CD4-positive, alpha-beta T cell treated with Interferon alpha-2 for 1 hour (primary cell): ENCODE measurements at places on chromosomes 1 and 21.

DNA sequence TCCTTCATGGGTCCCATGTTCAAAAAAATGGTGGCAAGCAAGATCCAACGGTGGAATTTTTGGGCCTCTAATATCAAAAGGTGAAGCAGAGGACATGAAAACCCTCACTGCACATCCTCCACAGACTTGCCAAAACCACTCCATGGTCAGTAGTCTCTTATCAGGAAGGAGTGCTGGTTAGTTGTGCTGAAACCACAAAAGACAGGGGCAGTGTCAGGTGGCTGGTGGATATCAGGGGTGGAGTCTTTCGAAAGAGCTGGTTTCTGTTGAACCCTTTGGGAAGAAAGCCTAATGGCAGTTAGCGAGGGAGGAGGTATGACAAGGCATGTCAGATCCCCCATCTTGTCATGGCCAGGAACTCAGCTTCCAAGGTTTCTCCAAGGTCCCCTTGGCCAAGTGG lies 395.9 kb upstream of the CAMK1G start:
- DNase-seq: no peak

GRCh38 chr1:159089184-159089791 lies 12.7 kb upstream of the AIM2 start:
- DNase-seq: no peak

DNA sequence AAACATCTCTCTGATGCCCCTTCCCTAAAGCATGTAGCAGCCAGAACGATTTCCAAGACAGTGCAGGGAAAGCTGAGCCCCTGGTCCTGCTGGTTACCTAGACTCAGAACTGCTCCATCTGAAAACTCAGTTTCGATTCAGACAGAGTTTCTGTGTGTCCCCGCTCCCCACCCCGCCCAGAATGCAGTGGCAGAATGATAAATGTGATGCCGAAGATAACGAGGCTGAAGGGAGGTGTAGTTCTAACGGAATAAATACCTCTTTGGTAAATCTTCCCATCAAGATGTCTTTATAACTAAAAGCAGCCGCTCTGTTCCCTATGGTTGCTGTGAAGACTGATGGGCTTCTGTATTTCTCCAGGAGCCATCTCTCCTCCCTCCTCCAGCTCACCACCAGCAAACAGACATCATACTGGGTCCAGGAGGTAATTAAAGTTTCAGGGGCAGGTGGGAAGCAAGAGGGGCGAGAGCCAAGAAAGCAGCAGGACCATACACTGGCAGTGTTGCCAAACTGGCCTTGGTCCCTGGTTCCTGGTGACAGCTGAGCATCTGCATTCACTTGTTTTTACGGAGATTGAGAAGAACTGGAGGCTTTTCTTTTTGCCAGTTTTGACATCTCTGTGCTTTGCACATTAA lies 76.9 kb downstream of the DDX20 start:
- no peak for DNase-seq

DNA sequence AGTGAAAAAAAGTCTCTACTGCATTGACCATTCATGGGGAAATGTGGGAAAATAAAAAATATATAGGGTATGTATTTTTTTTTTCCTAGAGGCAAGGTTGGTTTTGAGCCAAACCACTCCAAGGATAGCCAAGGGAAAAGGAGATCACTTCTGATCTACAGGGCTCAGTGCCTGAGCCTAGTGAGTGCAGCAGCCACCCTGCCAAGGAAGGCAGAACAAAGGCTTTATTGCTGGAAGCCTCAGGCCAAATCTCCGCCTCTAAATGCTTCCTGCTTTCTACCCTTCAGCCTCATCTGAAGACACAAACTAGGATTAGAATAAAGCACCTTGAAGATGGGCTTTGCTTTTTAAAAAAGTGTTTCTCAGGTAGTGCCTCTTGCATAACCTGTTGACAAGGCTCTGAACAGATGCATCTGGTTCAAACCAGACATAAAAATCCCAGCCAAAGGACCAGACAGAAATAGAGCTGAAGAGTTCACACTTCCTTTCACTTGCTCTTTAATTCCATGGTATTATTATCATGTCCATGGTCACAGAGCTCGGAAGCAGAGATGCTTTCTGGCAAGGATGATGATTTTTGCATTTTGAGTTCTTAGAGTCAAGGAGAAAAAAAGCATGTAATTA lies 10.5 kb downstream of the C1orf115 start:
- no peak for DNase-seq

- DNase-seq: no peak
These were observed 35.3 kb downstream of the CHD5 start for GRCh38 chr1:6144647-6145395.

DNA sequence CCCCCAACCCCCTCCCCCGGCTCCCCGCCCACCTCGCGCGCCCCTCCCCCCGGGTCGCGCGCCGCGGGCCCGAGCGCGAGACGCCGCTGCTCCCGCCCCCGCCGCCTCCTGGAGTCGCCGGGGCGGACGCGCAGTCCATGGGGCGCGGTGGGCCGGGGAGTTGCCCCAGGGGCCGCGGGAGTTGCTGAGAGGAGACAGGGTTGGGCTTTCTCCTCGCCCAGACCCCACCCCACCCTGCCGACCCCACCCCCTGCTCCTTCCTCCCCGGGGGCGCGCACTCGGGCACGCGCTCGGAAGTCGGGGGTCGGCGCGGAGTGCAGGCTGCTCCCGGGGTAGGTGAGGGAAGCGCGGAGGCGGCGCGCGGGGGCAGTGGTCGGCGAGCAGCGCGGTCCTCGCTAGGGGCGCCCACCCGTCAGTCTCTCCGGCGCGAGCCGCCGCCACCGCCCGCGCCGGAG lies at the start of gene LAMC1:
Gene LAMC1, plus strand, starts transcription at position 275 of the 455 bp plus-strand sequence. CDS start 297 bp downstream, outside the sequence.
- peak; percentile 21 for DNase-seq

DNA sequence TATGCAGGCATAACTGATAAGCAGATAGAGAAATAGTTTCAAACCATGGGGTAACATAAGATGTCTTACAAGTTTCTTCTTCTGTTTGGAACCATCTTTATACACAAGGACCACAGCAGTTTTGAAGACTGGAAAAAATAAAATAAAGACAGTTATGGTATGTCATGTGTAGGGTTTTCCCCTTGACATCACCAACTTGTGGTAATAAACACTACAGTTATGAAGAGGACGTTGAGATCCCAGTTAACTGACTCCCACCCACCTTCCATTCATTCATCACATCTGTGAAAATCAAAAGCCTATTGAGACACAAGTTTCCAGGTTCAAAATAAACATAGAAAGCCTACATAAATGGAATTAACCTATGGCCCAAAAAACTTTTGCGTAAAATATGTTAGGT lies 92.5 kb upstream of the KRTAP19-8 start:
- no peak for DNase-seq

- DNase-seq: no peak
These were observed 21.8 kb downstream of the PPT1 start for GRCh38 chr1:40075266-40075665.

- DNase-seq: no peak
These were observed 151.5 kb upstream of the BACE2 start for GRCh38 chr21:41016472-41016871.

DNA sequence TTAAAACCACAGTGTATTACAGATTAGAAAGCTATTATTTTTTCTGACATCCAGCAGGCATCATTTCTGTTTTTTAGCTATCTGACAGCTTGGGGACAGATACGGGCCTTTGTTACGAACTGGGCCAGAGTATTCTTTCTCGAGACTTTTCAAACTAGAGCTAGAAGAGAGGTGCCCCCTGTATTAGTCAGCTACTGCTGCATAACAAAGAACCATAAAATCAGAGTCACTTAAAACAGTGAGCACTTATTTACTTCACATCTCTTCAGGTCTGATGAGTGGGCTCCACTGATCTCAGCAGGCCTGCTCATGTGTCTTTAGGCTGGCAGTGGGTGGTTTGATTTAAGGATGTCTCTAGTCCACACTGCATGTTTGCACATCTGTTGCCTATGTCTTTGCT lies 67.8 kb downstream of the BACH1 start:
- DNase-seq: no peak

GRCh38 chr1:92831368-92831761 lies 475 bp upstream of the RPL5 start:
- no peak for DNase-seq

DNA sequence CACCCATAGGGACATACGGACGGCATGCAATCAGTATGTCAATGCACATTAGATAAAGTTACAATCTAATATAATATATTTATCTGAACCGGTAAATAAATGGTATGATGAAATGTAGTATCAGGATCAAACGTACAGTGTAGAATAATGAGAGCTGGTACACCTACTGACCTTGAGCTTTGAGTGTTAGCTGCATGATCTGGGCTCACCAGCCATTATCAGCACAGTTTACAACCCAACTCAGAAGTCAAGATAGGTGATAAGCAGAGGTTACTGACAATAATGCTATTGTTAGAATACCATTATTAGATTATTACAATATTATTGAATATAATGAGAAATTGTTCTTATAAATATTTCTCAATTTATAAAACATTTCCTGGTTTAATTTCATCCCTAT lies 103.0 kb upstream of the ESRRG start:
- no peak for DNase-seq

- DNase-seq: no peak
These were observed 14.0 kb downstream of the DNALI1 start for GRCh38 chr1:37570528-37571334.

- DNase-seq: no peak
These were observed 41.4 kb downstream of the NEXN start for GRCh38 chr1:77929806-77930205.

DNA sequence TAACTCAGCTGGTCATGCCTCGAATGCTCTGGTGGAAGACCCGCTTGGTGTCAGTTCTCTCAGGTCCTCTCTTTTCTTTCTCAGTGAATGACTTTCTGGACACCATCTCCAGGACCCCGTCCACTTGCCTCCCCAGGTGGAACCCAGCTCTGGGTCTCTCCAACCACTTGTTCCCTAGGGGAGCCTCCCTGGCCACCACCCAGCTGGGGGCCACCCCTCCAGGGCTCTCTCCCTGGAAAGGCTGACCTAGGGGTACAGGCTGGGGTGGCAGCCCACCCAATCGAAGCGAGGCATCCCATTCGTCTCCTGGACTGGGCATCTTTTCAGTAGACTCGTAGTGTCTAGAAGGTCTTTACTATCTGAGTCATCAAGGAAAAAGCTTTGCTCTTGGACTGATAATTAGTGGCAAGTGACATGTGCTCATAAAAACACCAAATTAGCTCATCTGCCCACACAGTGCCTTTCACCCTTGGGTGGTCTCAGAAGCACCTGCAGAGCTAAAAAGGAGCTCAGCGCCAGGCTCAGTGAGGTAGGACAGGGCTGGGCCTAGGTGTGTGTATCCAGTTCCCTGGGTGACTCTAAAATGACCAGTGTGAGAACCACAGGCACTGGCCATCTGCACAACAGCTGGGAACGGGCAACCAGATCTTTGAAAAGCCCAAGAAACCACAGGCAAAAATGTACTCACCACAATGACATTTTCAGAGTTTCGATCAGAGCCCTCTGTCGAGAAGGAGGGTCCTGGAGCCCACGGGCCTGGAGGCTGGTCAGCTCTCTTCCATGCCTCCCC lies 2.4 kb upstream of the PDXK start:
- no peak for DNase-seq

GRCh38 chr1:220691053-220691684 lies 1.0 kb downstream of the C1orf115 start:
- DNase-seq: no peak

DNA sequence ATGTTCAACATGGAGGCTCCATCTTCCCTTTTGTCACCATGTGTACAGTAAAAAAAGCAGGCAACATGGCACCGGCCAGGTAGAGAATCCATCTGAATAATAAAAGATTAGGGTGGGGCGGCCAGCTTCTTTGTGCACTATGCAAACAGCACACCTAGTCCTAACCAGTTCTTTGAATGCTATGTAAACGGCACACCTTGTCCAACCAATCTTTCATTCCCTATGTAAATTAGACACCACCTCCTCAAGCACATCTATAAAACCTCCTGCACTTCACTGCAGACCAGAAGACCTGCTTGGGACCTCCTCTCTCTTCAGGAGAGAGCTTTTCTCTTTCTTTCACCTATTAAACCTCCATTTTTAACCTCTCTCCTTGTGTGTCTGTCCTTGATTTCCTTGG lies 28.2 kb downstream of the TFB2M start:
- DNase-seq: no peak

DNA sequence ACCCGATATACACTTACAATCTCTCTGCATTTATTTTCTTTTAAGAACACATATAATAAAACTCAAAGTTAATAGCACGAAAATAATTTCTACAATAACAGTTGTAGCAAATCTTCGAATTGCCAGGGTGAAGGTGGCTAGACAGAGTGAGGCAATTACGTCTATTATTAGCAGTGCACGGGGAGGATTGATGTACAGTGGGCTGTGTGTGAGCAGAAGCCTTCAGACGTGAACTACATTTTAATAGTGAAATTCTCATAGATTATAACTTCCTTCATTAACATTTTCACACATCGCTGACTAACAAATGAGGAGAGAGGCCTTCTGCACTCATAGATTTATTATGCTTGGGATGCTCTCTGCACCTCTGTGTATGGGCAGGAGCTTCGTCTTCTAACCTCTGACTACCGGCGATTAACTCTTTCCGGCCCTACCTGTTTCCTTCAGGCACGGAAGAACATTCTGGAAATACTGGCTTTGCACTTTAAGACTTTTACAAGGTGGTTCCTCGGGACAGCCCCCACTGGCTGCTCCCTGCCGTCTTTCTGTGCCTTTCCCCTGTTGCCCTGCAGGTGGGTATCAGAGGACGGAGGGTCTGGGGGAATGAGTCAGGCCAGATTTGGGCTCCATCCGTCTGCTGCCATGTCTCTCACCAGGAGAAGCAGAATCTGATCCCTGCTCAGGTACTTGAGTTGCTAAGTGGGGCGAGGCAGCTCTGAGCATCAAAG lies 200.5 kb downstream of the CAMTA1 start:
- DNase-seq: no peak

DNA sequence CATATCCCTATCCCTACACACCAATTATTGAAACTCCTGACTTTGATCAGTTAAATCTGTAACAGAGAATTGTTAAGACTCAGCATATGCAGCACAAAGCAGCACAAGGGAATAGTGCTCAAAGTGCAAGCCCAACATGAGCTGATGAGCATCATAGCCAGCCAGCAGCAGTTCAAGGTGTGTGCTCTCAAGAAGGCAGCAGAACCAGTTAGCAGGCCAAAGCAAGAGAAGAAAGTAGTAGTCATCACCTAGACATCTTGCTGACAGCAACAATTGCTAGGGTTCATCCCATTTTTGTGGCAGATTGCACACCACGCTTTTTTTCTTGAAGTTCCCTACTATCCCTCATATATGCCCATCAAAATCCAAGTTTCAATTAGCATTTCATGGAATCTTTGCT lies 478.3 kb downstream of the COL11A1 start:
- no peak for DNase-seq

GRCh38 chr1:85479491-85479890 lies 14.5 kb upstream of the DDAH1 start:
- DNase-seq: no peak

DNA sequence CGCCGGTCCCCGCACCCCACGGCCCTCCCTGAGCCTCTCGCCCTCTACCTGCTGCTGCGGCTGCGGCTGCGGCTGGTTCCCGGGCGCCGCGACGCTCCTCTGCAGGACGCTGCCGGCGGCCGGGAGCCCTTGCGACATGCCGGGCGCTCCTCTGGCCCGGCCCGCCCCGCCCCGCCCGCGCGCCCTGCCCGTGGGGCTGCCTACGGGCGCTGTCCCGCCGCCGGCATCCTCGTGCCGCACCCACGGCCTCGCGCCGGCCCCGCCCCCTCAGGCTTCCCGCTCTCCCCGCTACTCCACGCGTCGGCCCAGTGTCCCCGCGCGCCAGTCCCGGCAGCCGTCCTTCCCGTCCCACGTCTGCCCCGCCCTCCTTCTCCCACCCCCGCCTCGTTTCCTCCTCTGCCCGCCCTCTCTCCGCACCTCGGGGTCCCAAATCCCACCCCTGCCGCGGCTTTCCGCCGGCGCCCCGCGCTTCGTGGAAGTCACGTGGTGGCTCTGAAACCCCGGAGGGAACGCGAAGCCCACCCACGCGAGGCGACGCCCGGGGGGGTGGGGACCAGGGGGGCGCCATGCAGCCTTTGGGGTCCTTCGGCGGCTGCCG lies at the start of gene BATF3:
Gene BATF3, minus strand, starts transcription at position 216 of the 598 bp plus-strand sequence. Its CDS starts 78 bp downstream, at position 138.
- peak; percentile 47 for DNase-seq
